ENCODE measurements at places on chromosomes 1 and 21.

DNA sequence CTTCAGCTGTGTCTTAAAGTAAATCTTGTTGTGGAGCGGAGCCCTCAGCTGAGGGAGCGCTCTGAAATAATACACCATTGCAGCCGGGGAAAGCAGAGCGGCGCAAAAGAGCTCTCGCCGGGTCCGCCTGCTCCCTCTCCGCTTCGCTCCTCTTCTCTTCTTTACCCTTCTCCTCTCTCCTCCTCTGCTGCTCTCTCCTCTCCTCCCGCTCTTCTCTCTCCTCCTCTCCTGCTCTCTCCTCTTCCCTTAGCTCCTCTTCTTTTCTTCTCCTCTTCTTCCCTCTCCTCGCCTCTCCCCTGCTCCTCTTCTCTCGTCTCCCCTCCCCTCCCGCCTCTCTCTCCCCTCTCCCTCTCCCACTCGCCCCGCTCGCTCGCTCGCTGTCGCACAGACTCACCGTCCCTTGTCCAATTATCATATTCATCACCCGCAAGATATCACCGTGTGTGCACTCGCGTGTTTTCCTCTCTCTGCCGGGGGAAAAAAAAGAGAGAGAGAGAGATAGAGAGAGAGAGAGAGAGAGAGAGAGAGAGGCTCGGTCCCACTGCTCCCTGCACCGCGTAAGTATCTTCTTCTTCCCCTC, at the start of gene PROX1:
PROX1 (plus strand) TSS at position 47 of the 580 bp plus-strand sequence. CDS start 8,563 bp downstream, outside the sequence.
- peak; percentile 33 for DNase-seq

GRCh38 chr1:204799630-204800029, 71.0 kb upstream of the NFASC start:
- DNase-seq, result no peak

GRCh38 chr1:117017062-117017461, 15.5 kb downstream of the CD101 start:
- no peak for DNase-seq

DNA sequence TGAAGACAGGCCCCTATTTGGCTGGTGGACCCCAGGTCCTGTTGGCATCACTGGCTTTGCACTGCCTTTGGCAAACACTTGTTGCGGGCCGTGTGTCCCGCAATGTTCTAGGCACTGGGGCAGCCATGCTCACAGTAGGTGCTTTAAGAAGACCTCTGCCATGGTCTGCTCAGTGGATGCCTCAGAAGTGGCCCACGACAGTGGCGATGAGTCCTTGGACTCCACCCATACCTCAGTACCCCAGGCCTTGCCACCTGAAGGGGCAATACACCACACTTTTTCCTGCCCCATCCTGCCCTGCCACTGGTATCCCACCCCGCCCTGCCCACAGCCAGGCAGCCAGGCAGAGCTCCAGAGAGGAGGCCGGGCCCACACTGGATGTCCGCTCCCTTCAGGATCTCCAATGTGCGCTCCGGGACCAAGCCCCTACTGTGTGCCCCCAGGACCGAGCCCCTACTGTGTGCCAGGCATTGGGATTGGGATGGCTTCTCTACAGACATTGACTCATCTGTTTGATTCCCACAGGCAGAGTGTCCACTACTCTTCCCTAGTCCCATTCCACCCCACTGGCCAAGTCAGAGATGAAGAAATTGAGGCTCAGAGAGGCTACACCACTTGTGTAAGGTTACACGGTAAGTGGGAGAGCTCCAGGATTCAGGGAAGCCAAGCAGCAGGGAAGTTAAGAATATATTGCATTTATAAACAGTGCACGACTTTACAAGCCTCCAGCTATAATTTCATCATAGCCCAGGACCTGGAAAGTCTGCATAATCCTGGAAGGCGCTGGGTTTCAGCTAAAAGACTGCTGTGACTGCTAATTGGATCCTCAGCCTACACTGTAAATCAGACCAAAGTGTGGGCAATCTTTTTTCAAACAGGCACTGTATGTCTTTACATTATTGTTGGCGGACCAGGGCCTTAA, 101.6 kb downstream of the DMRTB1 start:
- no peak for DNase-seq

DNA sequence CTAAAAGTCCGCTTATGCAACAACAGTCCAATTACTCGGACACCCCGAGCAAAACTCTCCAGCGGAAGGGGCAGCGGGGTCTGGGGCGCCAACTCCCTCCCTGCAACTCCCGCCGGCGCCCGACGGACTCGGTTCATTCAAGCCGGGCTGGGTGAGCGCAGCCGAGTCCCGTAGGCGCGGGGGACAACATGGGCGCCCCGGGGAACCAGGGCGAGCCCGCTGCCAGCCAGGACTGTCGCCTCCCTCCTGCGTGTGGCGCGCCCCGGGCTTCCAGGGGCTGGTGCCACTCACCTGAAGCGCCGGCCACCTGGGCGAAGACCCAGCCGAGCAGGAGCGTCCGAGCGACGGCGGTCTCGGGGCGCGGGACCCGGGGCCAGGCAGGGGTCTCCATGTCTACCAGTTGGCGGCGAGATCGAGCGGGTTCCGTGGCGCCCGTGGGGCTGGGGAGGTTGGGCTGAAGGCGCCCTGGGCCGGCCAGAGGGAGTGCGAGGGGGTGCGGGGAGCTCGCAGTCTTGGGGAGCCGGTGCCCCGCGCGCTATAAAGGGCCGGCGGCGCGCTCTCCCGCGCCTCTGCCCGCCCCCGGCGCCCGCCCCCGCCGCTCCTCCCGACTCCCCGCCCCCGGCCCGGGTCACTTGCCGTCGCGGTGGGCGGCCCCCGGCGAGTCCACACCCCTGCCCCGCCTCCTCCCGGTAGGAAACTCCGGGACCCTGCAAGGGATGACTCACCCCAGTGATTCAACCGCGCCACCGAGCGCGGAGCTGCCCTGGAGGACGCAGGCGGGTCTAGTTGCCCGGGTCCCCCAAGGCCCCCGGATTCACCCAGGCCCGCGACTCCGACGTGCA, at the start of gene F3:
F3 (minus strand) TSS at position 514 of the 842 bp plus-strand sequence; CDS start at position 391, 123 bp downstream.
- no peak for DNase-seq

GRCh38 chr1:117079737-117080136, 19.6 kb downstream of the TTF2 start:
- no peak for DNase-seq

DNA sequence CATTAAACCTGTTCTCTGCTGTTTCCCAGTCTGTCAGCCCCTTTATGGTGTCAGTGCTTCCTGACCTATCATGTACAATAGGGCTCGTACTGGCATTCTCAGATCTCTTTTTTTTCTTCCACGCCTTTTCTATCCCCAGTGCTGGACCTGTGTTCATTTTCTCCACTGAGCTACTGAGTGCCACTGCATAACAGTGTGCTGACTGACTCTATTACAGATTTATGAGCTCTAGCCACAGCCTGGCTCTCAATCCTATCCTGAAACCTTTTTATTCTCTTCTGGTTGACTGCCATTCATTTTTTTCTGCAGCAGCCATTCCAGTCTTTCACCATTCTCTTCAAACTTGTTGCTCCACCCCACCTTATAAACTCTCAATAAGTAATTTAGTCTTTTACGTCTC, 59.6 kb upstream of the MACF1 start:
- no peak for DNase-seq

DNA sequence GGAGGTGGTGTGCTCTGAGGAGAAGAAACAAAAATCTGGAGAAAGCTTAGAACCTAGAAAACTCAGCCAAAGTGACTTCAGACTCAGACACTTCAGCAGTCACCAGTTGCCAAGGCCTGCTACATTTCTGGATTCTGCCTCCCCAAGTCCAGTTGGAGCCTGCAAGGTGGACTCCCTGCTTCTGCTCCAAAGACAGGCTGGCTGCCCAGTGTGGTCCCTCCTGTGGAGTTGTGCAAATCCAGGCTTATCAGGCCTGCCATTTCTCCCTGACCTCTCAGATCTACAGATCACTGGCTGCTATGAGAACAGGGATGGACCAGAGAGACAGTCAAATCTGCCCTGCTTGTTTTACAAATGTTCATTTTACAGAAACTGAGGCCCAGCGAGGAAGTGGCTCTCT, 9.9 kb downstream of the CACHD1 start:
- DNase-seq, result no peak

DNA sequence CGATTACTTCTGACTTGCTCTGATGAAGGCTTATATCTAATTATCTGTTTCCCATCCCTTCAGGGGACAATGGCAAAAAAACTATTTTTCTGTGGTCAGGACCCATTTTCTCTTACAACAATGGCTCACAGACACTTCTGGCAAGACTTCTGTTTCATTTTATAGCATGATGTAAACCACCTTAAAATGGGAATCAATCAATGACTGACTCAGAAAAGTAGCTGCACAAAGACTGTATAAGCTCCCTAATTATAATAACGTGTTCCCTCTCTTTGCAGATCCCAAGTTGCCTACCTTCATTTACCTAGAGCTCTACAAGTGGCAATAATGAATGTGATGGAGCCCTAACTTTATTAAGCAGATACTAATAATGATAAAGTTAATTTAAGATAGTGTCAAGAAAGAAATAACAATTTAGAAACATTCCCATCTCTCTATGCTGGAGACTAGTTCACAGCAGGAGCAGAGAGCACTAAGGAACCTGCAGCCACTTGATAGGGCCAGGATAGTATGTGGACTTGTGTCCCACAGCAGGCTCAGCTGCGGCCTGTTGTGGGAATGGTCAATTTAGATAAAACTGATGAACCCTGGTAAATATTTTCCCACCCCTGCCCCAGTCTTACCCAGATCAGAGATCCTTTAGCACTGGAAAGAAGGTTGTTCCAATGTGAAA, 538 bp downstream of the GBP2 start:
- no peak for DNase-seq

DNA sequence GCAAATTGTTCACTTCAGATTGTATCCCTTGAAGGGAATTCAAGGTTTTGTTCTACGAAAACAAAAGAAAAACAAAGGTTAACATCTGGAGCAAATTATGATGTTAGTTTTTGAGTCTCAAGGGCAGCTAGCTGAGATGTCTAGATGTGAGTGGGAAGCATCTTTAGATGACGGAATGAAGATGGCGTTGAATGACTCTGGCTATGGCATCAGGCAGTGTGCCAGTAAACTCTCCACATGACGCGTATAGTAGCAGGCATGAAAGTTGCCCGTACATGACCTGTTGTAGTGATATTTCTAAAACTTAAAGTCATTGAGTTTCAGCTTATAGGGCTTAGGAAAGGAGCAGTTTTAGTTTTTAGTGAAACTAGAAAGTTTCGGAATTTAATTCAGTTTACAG, 12.3 kb upstream of the SDC3 start:
- DNase-seq, result no peak

GRCh38 chr21:15874615-15875014, 144.8 kb downstream of the USP25 start:
- no peak for DNase-seq

DNA sequence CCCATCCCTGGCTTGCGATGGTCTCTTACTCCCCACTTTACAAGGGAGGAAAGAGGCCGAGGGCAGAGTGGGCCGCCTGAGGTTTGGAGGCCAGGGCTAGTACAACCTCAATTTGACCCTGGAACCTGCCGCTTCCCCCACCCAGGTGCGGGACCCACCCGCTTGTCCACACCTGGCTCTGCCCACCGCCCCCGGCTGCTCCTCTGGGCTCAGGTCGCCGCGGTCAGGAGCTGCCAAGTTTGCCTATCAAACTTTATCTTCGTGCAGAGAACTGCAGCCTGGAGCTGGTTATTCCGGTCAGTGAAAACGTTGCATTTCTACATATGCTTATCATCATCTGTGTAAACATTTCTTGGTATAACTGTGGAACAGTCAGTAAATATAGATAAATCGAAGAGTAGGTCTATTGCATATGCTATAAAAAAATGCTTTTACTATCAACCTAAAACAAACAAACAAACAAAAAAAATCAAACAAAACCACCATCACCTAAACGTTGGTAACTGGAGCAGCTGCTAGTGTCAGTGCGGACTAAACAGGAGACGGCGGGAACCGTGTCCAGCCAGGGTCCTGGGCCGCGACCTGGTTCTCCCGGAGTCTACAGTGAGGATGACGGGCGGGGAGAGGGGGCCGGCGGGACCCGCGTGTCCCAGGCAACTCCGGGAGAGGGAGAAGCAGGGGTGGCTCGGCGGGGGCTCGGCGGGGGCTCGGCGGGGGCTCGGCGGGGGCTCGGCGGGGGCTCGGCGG, 906 bp upstream of the ADARB1 start:
- no peak for DNase-seq

DNA sequence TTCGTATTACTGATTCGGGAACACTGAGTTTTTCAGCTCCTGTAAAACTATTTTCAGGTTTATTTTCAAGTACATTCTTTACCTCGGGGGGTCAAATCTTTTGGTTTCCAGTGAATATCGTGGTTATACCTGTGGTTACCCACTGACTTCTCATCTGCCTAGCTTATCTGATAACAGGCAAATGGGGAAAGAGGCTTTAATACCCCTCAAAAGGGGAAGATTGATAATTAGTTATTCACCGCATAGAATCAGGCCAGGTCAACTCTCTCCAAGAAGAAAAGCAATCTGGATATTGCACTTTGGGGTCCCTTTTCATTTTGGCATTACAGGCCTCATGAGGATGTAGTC, 23.0 kb downstream of the RUNX1 start:
- DNase-seq, result no peak

DNA sequence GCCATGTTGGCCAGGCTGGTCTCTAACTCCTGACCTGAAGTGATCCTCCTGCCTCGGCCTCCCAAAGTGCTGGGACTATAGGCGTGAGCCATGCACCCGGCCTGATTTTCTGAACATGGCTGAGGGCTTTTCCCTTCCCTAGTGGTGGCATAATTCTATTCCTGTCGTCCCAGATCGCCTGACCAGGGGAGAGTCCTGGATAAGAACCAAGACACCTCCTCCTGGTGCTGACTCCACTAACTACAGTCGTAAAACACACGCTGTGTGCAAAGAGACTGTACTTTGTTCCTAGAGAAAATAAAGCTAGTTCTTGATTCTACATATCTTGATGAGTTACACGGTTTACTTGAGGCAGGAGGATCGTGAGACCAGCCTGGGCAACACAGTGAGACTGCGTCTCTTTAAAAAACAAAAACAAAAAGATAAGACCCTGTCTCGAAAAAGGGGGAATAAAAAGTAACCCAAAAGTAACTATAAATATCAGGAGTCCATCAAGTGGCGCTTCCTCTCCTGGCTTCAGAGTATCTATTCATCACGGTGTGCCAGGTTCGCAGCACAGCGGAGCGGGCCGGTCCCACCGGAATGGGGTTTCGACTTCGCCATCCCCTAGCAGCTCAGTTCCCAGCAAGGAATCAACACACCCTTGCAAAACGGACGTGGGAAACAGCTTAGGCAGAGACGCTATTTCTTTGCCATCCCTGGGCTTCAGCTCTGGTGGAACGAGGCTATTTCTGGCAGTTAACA, 973 bp downstream of the SDF4 start:
- DNase-seq, result peak; percentile 52
